Fibroblast of mammary gland (primary cell): ENCODE measurements at places on chromosomes 2 and 18.

DNA sequence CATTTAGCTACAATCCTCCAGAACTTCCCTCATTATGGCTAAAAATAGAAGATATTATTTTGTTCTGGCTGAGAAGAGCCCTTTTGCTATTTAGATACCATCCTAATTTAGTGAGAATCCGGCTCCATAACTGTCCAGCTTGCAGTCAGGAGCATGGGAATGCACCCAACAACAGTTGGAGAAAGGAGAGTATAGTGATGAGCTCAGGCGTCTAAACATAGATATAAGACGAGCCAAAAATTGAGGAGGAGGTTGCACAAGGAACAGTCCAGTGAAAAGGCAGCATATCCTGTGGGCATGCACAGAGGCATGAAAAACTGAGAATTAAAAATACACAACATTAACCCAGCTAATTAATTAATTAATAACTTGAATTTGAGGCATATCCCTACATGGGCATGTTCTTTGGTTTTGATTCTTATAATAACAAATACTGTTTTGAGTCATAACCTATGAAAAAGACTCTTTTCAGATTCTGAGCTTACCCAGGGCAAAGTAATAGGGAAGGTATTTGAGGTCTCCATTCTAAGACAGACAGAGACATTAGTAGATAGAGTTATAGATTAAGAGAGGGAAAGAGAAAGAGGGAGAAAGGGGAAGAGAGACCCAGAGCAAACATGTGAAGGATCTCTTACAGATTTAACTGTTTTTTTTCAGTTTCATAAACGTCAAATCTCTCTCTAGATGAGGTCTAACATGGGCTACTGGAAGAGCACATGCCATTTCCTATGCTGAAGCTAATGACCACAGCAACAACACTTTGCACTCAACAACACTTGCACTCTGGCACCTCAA is 311.2 kb downstream of the OSR1 start:
- DNase-seq, result peak; percentile 58

DNA sequence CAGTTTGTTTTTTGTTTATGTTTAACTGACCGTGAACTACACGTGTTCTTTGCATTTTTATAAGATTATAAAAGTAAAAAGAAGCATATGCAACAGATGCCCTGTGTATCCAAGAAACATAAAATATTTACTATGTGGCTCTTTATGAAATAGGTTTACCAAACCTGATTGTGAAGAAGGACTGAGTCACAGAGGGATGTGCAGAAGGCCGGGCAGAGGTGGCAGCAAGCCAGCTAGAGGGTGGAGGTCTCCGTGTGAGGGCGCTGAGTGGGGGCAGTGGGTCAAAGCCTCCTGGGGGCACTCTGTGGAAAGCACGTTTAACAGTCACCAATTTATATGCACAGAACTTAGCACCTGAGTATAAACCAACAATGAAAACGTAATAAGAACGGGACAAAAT is 97.2 kb downstream of the TMEM18 start:
- DNase-seq, result no peak

- DNase-seq, result no peak
Observed at GRCh38 chr2:178330175-178331017, 120.6 kb downstream of the PRKRA start.

GRCh38 chr18:74197705-74198341 is 49.5 kb downstream of the TIMM21 start:
- DNase-seq, result no peak

GRCh38 chr2:100248044-100248330 is 74.3 kb downstream of the LONRF2 start:
- no peak for DNase-seq

DNA sequence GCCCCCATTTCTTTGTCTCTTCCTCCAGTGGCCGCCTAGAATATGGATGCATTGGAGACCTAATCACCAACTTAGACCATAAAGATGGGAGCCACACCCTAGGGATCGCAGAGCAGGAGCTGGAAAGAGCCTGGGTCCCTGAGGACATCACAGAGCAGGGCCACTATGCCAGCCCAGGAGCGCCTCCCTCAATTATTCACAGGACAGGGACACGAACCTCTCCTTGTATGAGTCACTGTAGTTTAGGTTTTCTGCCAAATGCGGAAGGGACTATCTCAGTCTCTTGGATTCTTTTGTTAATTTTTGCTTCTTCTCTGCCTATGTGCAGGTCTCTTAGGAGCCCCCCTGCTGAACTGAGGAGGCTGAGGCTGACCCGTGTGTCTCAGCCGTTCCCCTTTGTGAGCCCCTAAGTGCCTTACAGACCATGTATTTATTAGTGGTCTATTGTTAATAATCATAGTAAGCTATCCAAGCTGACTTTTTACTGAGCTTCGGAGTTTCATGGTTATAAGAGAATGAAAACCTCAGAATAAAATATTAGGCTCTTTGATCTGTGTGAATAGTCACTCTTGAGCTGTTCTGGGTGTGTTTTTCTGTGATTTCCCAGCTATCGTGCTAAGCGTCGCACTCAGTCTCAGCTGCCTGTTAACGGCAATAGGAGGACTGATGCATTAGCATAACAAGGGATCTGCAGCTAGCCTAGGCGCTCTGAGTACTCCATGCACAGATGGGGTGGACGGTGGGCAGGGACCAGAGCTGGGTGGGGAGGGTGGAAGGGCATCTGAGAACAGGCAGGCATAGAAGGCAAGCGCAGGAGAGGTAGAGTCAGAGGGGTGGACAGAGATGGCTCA is 12.7 kb upstream of the PTPN4 start:
- DNase-seq, result peak; percentile 62

- DNase-seq, result peak; percentile 34
Observed at GRCh38 chr2:105787376-105788318, 42.9 kb downstream of the NCK2 start.

- peak; percentile 65 for DNase-seq
Observed at GRCh38 chr2:214410918-214411554, at the start of gene VWC2L. Gene VWC2L (plus strand): TSS chr2:214411054. CDS start chr2:214414194, 3,140 bp downstream.

GRCh38 chr2:71689393-71689792 is 236.0 kb downstream of the DYSF start:
- no peak for DNase-seq

DNA sequence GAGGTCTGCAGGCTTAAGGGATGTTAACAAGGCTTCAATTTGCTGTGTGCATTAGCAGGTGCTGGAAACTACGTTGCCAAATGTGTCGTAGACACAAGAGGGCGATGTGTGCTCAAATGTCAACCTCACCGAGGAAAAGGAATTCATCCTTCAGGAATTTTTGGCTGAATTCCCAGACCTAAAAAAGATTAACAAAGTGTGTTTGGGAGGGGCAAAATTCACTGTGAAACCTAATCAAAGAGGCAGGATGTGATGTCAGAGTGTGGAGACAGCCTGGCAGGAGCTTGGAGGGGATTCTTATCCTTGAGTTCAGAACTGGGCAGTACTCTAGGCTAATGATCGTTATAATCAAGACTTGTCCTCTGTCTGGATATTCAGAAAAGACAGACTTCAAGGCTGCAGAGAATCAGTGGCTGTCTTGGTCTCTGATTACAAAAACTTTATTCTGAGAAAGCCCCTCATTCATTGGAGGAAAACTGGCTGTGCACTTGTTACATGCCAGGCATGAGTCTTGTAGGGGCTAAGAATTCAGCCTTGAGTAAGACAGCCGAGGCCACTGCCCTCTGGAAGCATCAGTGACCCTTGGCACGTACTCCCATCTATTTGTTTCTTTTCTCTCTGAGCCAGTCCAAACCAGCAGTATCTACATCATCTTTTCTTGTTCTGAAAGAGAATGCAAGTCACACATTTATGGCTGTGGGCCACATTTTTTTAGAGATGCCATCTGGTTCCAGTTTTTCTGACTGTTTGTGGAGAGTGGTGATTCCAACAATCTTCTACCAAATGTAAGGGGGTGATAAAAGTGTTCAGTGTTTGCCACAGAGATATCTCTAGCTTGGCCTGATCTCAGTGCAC is 18.7 kb upstream of the SCYGR1 start:
- DNase-seq, result peak; percentile 98

GRCh38 chr2:73968357-73968937 is 16.3 kb upstream of the TET3 start:
- no peak for DNase-seq

GRCh38 chr2:229456091-229456490 is 185.0 kb upstream of the PID1 start:
- no peak for DNase-seq

GRCh38 chr2:137893145-137893544 is 71.1 kb upstream of the HNMT start:
- DNase-seq, result no peak

DNA sequence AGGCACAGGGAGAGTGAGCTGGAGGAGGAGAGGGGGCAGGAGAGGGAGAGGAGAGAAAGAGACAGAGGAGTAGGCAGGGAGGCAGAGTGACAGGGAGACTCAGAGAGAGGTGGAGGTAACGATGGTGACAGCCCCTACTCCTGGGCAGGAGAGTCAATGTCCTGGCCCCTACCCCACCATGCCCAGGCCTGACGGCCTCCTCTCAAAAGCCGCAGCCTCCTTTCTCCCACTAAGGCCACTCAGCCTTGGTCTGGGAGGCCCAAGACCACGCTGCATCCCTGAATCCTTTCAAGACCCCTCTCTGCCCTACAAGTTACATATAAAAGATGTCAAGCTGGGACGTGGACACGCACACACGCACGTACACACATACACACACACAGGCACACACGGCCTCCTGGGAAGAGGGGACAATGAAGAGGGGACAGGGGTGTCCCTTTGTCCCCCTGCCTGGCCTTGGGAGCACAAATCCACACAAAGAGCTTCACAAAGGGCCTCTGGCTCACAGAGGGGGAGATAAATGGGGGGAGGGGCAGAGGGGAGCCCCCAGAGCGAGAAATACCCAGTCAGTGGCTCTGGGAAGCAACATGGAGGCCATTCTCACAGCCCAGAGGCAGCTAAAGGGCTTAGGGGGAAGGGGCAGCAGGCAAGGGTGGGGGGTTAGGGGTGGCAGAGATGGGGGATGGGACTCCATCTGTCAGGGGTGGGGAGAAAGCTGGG is 19.5 kb upstream of the TNS1 start:
- DNase-seq, result no peak

DNA sequence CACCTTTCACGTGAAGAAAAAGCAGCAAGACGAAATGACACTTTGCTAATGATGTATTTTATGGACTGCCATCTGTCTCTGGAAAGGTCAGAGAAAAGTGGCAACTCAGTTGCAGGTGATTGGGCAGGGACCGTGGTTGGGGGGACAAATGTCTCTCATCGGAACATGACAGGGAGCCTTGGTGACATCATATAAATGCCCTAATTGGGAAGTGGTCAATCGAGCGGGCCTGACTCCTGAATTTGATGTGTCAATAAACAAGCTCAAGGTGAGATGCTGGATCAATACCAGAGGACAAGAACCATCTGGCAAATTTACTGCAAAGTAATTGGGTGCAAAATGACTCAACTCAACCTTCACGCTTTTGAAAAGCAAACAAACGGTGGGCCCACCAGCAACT is 151.9 kb upstream of the SKOR2 start:
- no peak for DNase-seq

DNA sequence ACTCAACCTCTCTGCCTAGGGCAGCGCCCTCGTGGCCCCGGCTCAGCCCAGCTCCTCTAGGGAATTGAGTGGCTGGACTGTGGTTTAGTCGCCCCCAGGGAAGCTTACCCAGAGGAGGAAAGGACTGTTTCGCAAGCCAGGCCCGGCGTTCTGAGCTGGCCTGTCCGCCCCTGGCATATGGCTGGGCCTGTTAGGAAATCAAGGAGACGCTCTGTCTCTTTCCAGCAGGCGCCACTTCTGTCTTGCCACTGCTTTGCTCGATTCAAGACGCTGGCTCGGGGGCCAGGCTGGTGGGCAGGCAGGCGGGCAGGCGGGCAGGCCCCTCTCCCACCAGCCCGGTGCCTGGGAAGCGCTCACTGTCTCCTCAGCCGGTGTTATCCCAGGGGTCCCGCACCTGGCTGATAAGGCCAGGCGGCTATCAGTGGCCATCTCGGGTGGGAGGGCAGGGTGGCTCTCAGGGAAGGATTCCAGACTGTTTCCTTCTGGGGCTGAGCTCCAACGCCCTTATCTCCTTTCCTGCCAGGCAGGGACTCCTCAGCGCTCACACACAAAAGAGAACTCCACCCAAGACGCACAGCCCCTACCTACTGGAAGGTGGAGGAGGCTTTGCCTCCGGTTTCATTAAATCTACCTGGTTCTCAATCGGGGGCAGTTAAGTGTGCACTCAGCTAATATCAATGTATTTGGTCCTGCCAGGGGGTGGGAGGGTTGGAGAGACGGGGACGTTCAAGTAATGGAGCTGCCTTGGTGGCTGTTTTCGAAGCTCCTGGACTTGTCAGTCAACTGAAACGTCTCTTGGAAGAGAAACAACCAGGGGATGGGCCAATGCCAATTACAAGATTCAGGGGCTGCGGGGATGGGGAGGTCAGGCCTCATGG is 109.1 kb downstream of the SMAD7 start:
- DNase-seq, result peak; percentile 73

DNA sequence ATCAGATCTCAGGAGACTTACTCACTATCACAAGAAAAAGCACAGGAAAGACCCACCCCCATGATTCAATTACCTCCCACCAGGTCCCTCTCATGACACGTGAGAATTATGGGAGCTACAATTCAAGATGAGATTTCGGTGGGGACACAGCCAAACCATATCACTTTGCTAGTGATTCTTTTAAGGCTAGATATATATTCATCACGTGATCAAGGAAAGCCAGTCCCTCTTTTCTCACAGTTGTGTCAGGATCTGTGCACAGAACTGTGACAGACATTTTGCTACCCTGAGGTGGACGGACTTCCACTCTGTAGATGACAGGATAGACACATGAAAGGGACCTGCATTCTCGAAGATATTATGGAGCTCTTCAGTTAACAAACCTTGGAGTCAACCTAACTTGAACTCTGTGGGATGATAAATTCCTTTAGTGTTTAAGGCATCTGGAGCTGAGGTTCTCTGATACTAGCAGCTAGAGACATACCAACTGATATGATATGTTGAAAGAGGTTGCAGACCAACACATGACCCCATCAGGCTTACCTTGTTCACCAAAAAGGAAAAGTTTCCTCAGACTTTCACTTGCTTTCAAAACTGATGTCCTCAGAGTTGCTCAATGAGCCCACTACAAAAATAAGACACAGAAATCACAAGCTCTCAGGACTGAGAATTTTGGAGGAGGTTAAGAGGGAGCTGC is 66.3 kb upstream of the SCG2 start:
- DNase-seq, result peak; percentile 16

- peak; percentile 92 for DNase-seq
Observed at GRCh38 chr2:229339618-229340017, 68.5 kb upstream of the PID1 start.

DNA sequence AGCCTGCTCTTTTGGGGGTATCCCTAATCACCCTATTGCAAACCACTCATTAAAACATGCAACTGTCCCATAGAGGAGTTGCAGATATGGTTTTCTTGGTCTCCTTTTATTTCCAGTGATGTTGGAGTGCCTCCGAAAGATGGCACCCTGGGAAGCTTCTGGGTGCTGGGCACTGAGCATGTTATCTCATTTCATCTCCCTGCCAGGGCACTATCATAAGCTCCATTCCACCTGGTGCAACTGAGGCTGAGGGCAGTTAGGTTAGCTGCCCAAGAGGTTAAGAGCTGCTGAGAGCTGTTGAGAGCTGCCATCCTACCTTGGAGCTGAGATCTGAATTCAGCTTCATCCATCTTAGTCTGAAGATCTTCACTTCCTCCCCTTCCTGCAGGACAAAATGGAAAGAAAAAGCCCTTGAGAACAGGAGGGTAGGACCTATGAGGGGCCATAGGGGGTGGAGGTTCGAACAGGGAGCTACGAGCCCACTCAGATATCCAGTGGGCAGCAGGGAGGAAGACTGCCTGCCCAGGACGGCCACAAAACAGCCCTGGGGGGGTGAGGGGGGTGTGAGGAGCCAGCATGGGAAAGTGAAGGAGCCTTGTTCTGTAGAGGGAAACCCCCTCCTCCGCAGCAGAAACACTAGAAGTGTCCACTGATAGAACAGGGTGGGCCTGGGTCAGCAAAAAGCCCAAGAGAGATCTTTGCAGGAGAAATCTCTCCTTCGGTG is 202.5 kb downstream of the ZFP36L2 start:
- DNase-seq, result no peak

GRCh38 chr2:134432435-134432883 is 178.6 kb downstream of the MGAT5 start:
- no peak for DNase-seq
